ENCODE measurements at places on chromosomes 3 and 15. TPM values are rescaled to one million over a fixed set of nuclear protein-coding genes. Genes with fewer than 3 reads are reported as not detected.

Gene CFAP44
- total RNA-seq: 33.1 TPM

Gene ALG1L2
- total RNA-seq: 1.0 TPM

Gene MYRIP
- 16.6 TPM for total RNA-seq

Gene TMEM62
- 14.8 TPM for total RNA-seq

Gene CCDC14
- total RNA-seq: 66.4 TPM

Gene ITGB5
- total RNA-seq: 32.3 TPM

Gene TRIM71
- total RNA-seq: 1.8 TPM

DNA sequence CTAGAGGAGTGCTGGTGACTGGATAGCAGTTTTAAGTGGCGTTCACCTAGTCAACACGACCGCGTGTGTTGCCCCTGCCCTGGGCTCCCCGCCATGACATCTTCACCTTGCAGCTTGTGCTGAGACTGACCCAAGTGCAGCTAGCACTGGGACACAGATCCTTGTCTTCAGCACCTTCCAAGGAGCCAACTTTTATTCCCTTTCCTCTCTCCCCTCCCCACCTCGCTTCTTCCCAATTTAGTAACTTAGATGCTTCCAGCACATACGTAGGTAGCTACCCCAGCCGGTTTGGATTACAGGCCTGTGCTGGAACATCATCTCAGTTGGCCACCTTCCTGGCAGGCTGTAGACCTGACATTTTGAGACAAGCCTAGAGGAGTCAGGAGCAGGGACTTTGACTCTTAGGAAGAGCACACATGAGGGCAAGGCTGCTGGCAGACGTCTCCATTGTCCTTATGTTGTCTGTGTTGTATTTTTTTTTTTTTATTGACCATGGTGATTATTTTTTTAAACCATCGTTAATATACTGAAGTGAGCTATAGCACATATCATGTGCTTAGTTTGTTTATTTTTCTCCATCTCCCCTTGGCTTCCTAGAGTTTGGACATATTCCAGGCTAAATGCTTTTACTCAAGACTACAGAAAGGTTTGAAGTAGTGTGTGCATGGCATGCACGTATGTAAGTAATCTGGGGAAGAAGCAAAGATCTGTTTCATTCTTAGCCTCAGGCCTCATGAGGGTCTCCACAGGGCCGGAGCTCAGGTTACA, 61.1 kb downstream of the AAGAB start:
- H3K4me1 ChIP-seq: peaks cover 10% of the 10 kb centered on the region
- DNase-seq: no peak

DNA sequence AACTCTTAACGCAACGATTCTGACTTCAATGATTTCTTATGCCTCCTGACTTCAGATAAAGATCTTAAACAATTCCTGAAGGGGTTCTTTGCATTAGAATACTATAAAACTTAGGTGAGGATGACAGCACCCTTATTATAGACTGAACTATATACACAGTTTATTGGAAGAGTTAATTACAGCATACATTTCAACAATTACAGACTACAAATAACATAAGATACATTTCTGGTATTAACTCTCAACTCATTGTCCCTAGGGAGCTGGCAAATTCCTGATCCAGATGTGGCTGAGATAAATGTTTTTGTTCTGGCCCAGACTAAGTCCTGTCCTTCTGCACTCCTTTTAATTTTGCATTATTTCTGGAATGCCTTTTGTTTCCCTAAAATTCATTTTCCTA, 155.5 kb upstream of the TMC3 start:
- no peaks in the 10 kb centered on the region for H3K27me3 ChIP-seq
- H3K27ac ChIP-seq: no peak overlapping the region
- H3K36me3 ChIP-seq: no peaks in the 10 kb centered on the region
- H3K4me1 ChIP-seq: peaks cover 5% of the 10 kb centered on the region
- no peak for DNase-seq
- no peak overlapping the region for H3K4me3 ChIP-seq

DNA sequence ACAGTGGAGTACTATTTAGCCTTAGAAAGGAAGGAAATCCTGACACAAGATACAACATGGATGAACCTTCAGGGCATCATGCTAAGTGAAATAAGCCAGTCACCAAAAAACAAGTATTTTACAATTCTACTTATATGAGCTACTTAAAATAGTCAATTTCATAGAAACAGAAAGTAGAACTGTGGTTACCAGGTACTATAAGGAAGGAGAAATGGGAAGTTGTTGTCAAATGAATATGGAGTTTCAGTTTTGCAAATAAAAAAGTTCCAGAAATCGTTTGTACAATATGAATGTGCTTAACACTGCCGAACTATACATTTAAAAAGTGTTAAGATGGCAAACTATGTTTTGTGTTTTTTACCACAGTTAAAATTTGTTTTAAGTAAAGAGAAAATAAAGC, 26.8 kb downstream of the TRANK1 start:
- no peak overlapping the region for H3K27ac ChIP-seq
- no peak overlapping the region for H3K4me3 ChIP-seq
- H3K4me1 ChIP-seq: no peaks in the 10 kb centered on the region
- DNase-seq: no peak
- no peaks in the 10 kb centered on the region for H3K36me3 ChIP-seq

- H3K27ac ChIP-seq: no peak overlapping the region
- H3K36me3 ChIP-seq: no peaks in the 10 kb centered on the region
- H3K4me1 ChIP-seq: peaks cover 19% of the 10 kb centered on the region
- H3K4me3 ChIP-seq: peak overlapping the region; percentile 38
- peaks cover 58% of the 10 kb centered on the region for H3K27me3 ChIP-seq
- DNase-seq: no peak
These were observed 119.9 kb downstream of the LMLN start for GRCh38 chr3:198079771-198080520.

- H3K4me1 ChIP-seq: no peaks in the 10 kb centered on the region
- H3K36me3 ChIP-seq: peaks cover 54% of the 10 kb centered on the region
These were observed 52.7 kb downstream of the ROPN1B start for GRCh38 chr3:126021702-126022101.

DNA sequence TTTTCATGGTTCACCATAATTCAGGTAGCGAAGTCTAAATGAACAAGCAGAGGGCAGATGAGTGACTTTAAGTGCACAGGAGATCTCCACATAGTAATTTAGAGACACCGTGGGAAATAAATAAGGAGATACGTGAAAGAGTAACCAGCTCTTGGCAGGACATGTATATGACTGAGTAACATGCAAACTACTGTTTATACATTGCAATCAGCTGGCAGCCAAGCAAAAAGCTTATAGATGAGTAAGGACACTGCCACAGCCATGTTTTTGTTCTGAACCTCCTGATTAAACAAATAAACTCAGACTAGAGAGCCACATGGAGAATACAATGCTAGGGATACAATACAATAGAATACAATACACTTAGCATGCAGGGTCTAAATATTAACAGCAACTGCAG, 252.4 kb downstream of the FHIT start:
- H3K4me1 ChIP-seq: no peaks in the 10 kb centered on the region
- no peak overlapping the region for H3K27ac ChIP-seq
- no peak for DNase-seq

- no peak overlapping the region for H3K4me3 ChIP-seq
- H3K4me1 ChIP-seq: peaks cover 4% of the 10 kb centered on the region
- no peaks in the 10 kb centered on the region for H3K36me3 ChIP-seq
- no peak overlapping the region for H3K27ac ChIP-seq
- H3K27me3 ChIP-seq: no peaks in the 10 kb centered on the region
These were observed 10.7 kb upstream of the ANXA2 start for GRCh38 chr15:60408463-60408981.

- DNase-seq: peak; percentile 24
- no peaks in the 10 kb centered on the region for H3K27me3 ChIP-seq
- H3K4me1 ChIP-seq: no peaks in the 10 kb centered on the region
- H3K27ac ChIP-seq: no peak overlapping the region
These were observed 38.6 kb downstream of the TAFA4 start for GRCh38 chr3:68893600-68894239.

DNA sequence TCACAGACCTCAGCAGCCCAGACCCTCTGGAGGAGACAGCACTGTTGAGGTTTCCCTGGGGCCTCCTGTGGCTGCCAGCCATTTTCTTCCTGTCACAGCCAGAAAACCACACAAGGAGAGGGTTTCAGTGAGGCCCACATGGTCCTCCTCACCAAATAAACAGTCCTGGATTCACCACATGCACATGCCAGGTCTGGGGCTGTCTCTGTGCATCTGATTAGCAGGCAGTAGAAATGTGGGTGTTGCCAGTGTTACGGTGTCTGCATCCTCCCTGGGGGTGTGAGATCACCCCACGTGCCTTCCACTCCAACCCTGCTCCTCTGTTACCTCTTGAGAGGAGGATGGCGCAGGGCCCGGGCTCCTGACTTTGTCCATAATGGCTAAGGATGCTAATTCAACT, 140.4 kb downstream of the CHDH start:
- no peaks in the 10 kb centered on the region for H3K27me3 ChIP-seq
- H3K27ac ChIP-seq: peak overlapping the region; percentile 22
- H3K4me1 ChIP-seq: peaks cover 32% of the 10 kb centered on the region
- H3K4me3 ChIP-seq: no peak overlapping the region
- DNase-seq: no peak

GRCh38 chr3:14651440-14652251, at the start of gene CCDC174:
Gene CCDC174 (plus strand): TSS chr3:14651762. CDS start chr3:14651837, 75 bp downstream.
- peak within 1 kb of the TSS; percentile 88 for H3K27ac ChIP-seq
- peaks cover 4% of the 10 kb centered on the region for H3K36me3 ChIP-seq
- DNase-seq: peak; percentile 99
- peaks cover 16% of the 10 kb centered on the region for H3K4me1 ChIP-seq
- H3K4me3 ChIP-seq: peak within 1 kb of the TSS; percentile 94

- H3K4me3 ChIP-seq: no peak overlapping the region
- no peaks in the 10 kb centered on the region for H3K27me3 ChIP-seq
- H3K27ac ChIP-seq: no peak overlapping the region
- no peak for DNase-seq
- peaks cover 24% of the 10 kb centered on the region for H3K4me1 ChIP-seq
- H3K36me3 ChIP-seq: peaks cover 6% of the 10 kb centered on the region
These were observed 11.9 kb downstream of the CISH start for GRCh38 chr3:50599716-50600118.

- no peaks in the 10 kb centered on the region for H3K4me1 ChIP-seq
- no peaks in the 10 kb centered on the region for H3K27me3 ChIP-seq
- no peaks in the 10 kb centered on the region for H3K36me3 ChIP-seq
- no peak overlapping the region for H3K27ac ChIP-seq
These were observed 44.6 kb upstream of the ARPP21 start for GRCh38 chr3:35594739-35595138.

DNA sequence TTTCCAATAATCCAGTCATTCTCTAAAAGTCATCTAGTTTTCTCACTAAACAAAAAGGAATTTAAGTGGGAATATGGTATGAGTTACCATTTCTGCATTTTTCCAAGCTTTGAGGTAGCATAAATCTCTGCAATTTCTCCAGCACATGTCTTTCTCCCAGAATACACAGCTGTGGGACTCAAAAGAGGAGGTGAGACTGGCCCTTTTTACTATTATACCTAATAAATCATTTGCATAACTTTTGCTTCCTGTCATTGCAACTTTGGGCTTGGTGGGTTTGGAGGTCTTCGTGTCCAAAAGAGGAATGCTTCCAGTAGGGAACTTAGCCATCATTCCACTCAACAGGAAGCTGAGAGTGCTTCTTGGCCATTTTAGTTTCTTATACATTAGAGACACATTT, 94.8 kb downstream of the FMN1 start:
- H3K4me3 ChIP-seq: no peak overlapping the region
- no peaks in the 10 kb centered on the region for H3K27me3 ChIP-seq
- no peak overlapping the region for H3K27ac ChIP-seq
- no peak for DNase-seq

GRCh38 chr15:73755481-73755880, 2.3 kb upstream of the INSYN1 start:
- no peak for DNase-seq
- H3K27me3 ChIP-seq: no peaks in the 10 kb centered on the region
- no peak overlapping the region for H3K27ac ChIP-seq

GRCh38 chr15:94186770-94187331, 44.5 kb upstream of the MCTP2 start:
- no peak overlapping the region for H3K27ac ChIP-seq
- DNase-seq: no peak
- no peaks in the 10 kb centered on the region for H3K27me3 ChIP-seq
- no peaks in the 10 kb centered on the region for H3K36me3 ChIP-seq

DNA sequence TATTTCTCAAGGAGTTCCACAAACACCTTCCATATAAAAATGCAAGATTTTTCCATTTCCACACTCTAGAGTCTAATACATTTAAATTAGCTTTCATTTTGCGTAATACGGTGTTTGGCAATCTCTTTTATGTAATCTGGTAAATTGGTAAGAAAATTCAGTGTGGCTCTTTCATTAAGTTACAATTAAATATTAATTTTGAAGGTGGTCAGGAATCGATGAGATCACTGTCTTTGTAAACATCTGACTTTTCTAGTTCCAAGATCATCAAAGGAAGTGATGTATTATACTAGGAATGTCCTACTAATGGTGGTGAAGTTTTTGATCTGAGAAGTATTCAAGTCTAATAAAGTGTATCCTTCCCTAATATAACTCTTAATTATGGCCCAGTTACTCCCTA, 1.1 kb upstream of the UTS2B start:
- H3K4me3 ChIP-seq: no peak overlapping the region
- H3K27me3 ChIP-seq: no peaks in the 10 kb centered on the region
- peaks cover 3% of the 10 kb centered on the region for H3K4me1 ChIP-seq
- no peak overlapping the region for H3K27ac ChIP-seq
- DNase-seq: no peak

- peaks cover 25% of the 10 kb centered on the region for H3K36me3 ChIP-seq
- H3K4me1 ChIP-seq: peaks cover 16% of the 10 kb centered on the region
- H3K27ac ChIP-seq: peak overlapping the region; percentile 64
- no peaks in the 10 kb centered on the region for H3K27me3 ChIP-seq
These were observed 543 bp downstream of the ARPIN start for GRCh38 chr15:89912145-89912673.

- peak; percentile 40 for DNase-seq
- H3K27ac ChIP-seq: peak overlapping the region; percentile 96
- H3K4me3 ChIP-seq: peak overlapping the region; percentile 98
- H3K36me3 ChIP-seq: peaks cover 18% of the 10 kb centered on the region
These were observed 575 bp downstream of the TRPM7 start for GRCh38 chr15:50685976-50686468.

DNA sequence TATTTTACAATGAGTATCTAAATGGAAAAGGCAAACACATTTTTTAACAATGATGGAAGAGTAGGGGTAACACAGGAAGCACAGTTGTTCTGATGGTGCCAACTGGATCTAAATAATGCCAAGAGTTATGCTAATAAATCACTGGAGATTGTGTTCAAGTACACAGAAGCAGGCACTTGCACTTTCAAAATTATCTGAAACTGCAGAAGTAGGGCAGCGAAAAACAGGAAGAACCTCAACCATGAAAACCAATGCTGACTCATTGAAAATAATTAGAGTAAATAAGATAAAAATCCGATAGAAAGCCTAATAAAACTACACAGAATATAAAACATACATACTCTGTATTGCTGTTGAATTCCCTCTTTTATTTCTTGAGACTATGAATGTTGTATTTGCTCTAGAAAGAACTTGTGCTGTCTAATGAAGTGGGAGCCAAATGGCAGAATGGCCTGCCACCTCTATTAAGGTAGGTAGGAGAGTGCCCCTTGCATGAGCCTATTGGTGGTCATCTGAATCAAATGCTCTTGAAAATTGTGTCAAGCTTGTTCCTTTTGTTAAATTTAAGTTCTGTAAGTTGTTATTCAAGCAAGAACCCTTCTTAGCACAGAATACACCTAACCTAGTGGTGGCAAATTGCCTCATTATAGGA, 93.7 kb downstream of the ABI3BP start:
- no peak for DNase-seq
- no peak overlapping the region for H3K27ac ChIP-seq
- no peaks in the 10 kb centered on the region for H3K36me3 ChIP-seq
- no peak overlapping the region for H3K4me3 ChIP-seq
- H3K4me1 ChIP-seq: no peaks in the 10 kb centered on the region
